Gastroesophageal sphincter (tissue), 4 donors: ENCODE measurements at places on chromosomes 1 and 21.

- no peak for ATAC-seq
These were observed 23.8 kb downstream of the CLIC4 start for GRCh38 chr1:24768873-24769605.

- ATAC-seq, result no peak
These were observed 2.4 kb upstream of the SORT1 start for GRCh38 chr1:109400035-109400655.

GRCh38 chr1:115447672-115448071, 109.6 kb upstream of the NGF start:
- no peak for ATAC-seq

GRCh38 chr1:150392627-150393026, 28.7 kb downstream of the RPRD2 start:
- no peak for ATAC-seq

DNA sequence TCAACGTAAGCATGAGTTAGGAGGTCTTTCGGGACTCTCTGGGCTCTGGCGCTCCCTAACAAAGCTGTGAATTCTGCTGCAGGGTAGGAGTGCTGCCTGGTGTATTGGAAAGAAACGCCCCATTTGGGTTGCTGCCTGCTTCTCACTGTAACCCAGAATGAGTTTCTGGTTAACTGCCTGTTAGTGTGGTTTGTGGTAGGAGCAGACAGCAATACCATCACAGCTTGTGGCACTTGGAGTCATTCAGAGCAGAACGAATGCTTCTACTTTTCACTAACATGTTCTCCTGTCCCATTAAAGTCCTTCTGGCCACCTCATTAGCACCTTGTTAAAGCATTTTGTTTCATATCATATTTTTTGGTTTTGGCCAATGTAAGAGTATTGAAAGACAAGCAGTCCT, 18.1 kb downstream of the MAP3K7CL start:
- ATAC-seq, result no peak

- no peak for ATAC-seq
These were observed 27.1 kb upstream of the RRP15 start for GRCh38 chr1:218257971-218258370.

- no peak for ATAC-seq
These were observed 42.0 kb upstream of the PADI2 start for GRCh38 chr1:17161137-17161740.

GRCh38 chr1:70134148-70134547, 71.2 kb downstream of the LRRC40 start:
- no peak for ATAC-seq

DNA sequence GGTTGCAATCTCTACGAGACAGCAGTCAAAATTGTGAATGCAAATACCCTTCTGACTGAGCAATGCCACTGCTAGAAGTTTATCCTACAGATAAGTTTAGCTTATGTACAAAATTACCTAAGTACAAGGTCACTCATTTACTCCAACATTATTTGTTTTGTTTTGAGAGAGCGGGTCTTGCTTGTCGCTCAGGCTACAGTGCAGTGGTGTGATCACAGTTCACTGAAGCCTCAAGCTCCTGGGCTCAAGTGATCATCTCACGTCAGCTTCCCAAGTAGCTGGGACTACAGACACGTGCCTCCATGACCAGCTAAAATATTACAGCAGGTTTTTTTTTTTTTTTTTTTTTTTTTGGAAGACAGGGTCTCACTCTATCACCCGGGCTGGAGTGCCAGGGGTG, 15.4 kb downstream of the RBM34 start:
- ATAC-seq, result no peak

DNA sequence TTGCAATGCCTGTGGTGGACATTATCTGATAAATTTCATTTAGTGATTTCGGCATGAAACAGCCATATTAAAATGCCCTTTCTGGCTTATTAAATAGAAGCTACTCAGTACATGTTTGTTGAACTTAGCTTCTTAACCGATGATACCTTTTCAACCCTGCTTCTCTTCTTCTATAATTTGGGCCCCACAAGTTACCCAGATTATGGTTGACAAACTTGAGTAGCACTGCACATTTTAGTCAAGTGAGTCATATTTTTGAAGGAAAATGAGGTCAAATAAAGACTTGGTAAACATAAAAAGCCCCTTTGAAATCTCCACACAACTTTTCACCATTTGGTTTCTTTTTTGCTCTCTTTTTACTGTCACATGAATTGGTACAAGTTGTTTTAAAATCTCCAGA, 33.8 kb downstream of the GIPC2 start:
- no peak for ATAC-seq

GRCh38 chr21:33403786-33404585, 773 bp downstream of the IFNGR2 start:
- peak; percentile 45 for ATAC-seq

- ATAC-seq, result peak; percentile 80
These were observed 1.6 kb downstream of the KCNE1 start for GRCh38 chr21:34510148-34511142.

DNA sequence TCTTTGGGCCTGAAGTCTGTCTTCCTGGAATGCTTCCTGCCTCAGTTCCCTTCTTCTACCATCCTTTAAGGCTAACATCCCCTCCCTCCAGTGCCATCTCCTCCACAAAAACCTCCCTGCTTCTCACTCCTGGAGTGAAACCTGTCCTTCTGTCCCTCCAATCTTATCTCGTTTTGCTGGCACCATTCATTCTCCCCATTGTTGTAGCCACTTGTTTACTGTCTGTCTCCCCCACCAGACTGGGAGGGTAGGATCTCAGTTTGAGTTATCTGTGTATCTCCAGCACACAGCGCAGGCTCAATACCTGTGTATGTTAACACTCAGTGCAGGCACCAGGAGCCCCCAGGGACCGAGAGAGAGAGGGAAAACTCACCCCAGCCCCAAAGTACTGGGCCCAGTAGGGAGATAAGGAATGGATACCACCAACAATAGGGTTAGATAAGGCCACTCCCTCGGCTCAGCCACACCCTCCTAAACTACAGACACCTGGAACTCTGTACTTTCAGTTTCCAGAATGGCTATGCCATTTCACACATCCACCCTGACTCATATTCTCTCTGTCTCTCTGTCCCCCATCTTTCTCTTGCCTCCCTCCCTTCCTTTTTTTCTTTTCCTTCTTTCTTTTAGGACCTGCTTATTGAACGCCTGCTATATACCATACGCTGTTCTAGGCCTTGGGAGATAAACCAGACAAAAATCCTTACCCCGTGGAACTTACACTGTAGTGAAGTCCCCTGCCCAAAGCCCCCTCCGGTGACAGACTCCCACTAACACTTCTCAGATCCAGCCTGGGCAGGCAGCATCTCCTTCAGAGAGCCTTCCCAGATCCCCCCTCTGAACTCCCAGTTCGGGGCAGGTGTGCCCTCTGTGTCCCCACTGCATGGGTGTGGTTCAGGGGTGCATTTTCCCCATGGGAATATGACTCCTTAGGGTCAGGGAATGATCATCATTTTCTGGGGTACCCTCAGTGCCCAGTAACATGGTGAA, 3.3 kb upstream of the SSBP3 start:
- ATAC-seq, result no peak

DNA sequence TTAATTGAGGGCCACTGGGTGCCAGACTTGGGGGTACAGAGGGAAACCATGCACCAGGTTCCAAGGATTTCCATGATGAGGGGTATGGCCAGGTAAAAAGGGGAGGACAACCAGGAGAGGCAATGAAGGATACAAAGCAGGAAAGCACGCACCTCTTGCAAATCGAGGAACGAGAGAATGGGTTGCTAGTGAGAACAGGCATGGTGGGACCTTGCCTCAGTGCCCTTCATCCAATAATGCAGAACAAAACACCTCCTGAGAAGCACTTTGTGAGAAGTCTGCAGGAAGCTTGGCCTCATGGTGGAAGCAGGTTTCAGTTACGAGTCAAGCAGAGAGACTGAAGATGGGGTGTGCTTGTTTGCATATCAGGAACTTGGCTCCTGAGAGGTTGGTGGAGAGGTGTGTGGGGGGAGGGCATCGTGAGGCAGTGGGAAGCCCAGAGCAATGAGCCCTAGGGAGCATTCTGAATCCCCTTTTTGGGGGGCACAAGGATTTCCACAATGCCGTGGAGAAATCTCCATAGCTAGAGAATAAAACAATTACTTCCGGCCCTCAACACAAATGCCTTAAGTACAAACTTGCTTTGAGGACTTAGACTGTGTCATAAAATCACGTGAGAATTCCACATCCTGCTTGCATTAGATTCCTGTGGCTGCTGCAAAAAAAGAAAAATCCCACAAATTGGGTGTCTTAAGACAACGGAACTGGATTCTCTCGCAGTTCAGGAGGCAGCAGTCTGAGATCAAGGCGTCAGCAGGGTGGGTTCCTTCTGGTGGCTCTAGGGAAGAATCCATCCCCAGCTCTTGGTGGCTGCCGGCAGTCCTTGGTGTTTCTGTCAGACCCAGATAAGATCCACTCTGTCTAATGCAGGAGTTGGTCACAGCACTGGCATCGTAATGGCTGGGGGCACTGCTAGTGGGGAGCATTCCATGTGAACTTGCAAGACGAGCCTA, 54.9 kb upstream of the BACE2 start:
- peak; percentile 48 for ATAC-seq

DNA sequence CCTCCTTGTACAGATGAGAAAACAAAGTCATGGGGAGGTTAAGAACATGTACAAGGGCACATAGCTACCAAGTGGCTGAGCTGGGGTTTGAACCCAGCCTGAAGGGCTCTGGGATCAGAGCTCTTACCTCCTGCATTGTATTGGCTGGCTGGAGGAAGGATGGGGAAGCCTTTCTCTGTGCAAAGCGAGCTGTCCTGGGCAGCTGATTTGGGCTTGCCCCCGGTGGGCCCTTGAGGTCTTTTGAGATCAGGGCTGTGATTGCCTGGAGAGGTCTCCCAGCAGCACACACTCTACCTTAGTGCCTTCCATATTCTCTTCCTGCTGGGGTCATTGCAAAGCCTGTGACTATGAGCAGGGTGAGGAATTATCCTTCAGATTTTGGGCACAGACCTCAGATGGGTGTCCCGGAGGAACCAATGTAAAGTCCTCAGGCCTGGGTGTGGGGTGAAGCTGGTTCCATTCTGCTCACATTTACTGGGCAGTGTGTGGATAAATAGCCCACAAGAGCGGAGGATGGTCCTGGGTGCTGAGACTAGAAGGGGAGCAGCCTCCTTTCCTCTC, 53.3 kb upstream of the EPS8L3 start:
- ATAC-seq, result no peak

- no peak for ATAC-seq
These were observed 99.9 kb downstream of the C1orf94 start for GRCh38 chr1:34276606-34277005.

GRCh38 chr21:42734323-42734971, 81.0 kb downstream of the PDE9A start:
- no peak for ATAC-seq

GRCh38 chr1:164801791-164802502, 243.0 kb downstream of the PBX1 start:
- peak; percentile 22 for ATAC-seq

DNA sequence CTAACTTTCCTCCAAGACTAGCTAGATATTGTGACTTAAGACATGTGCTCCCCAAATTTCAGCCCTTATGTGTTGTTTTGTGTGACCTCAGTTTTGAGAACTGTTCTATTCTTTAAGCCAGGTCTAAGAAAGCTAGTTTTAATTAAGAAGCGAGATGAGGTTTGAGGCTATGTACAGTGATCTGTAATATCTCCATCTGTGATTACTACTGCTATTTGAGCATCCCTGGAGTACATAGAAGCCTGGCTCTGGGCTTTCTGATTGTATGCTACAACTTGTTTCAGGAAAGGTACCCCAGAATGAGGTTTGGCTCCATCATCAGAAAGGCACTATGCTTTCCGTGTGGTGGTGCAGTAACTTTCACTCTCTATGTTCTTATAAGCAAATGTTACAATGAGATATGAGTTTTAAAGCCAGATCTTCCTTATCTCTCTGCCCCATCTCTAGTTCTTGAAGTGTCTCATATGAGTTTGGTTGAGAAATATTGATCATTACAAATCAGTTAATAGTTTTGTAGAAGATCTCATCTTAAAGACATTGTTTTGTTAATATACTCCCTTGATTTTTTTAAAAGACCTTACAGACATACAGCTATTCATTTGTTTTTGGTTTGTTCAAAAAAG, 605 bp downstream of the RGS4 start:
- no peak for ATAC-seq

GRCh38 chr21:43609501-43610340, 49.6 kb downstream of the HSF2BP start:
- no peak for ATAC-seq

DNA sequence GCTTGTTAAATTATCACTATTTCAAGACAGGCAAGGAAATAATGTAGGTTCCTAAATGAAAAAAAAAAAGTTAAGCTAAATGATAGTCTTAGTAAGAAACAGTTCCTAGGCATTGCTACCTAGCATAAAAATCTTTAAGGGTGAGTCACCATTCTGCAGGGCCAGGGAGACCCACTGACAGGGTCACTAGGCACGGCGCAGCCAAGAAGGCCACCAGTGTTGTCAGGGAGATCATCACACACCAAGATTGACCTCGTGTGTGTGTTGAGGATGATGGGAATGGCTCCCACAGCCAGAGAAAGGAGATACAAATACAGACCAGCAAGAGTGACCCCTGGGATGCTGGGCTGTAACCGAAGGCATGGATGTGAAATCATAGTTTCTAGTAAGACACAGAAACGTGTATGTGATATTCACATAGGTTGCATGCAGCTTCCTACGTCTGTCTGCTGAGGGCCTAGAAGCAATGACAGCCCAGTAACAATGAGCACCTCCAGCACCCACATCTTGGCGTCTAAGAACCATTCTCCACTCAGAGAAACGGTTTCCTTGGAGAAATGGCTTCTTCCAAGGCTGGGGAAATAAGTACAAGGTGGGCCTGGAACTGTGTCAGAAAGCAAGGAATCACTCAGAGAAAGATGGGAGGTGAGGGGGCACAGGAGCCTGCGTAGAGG, 29.1 kb downstream of the RIPK4 start:
- ATAC-seq, result no peak

GRCh38 chr1:109926662-109927300, 16.1 kb downstream of the CSF1 start:
- no peak for ATAC-seq

- ATAC-seq, result no peak
These were observed 398 bp upstream of the SLC30A10 start for GRCh38 chr1:219928791-219929118.

DNA sequence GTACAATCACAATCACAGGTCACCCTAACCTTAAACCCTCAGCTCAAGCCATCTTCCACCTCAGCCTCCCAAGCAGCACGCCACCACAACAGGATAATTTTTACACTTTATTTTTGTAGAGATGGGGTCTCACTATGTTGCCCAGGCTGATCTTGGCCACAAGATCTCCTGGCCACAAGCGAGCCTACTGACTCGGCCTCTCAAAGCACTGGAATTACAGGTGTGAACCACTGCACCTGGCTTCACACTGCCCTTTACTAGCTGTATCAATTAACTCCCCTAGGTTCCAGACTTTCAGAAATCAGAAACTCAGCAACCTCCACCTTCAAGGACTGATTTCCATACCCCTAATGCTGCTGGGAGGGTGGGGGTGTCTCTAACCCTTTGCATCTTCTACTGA, 37.0 kb downstream of the NUP133 start:
- ATAC-seq, result no peak

GRCh38 chr21:34850166-34850690, 181.4 kb downstream of the CLIC6 start:
- no peak for ATAC-seq

GRCh38 chr1:230633469-230633868, 8.8 kb upstream of the COG2 start:
- no peak for ATAC-seq

- ATAC-seq, result no peak
These were observed 624 bp downstream of the CTSK start for GRCh38 chr1:150807249-150808023.

GRCh38 chr1:117608758-117609157, 2.9 kb downstream of the TENT5C start:
- ATAC-seq, result no peak

- no peak for ATAC-seq
These were observed 25.5 kb upstream of the C1orf159 start for GRCh38 chr1:1141244-1141910.
